Activated CD4-positive, CD25-positive, alpha-beta regulatory T cell (primary cell): ENCODE measurements at places on chromosomes 7 and 10.

DNA sequence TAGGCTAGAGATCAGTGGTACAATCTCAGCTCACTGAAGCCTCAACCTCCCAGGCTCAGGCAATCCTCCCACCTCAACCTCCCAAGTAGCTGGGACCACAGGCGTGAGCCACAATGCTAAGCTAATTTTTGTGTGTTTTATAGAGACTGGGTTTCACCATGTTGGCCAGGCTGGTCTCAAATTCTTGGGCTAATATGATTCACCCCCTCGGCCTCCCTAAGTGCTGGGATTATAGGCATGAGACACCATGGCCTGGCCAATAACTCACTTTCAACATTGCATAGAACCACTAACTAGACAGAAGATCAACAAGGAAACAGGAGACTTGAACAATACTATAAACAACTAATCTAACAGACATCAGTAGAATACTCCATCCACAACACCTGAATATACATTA is 191.7 kb downstream of the LRRN3 start:
- no peak for DNase-seq

- no peak for DNase-seq
Observed at GRCh38 chr10:96683065-96683464, 37.2 kb downstream of the PIK3AP1 start.

DNA sequence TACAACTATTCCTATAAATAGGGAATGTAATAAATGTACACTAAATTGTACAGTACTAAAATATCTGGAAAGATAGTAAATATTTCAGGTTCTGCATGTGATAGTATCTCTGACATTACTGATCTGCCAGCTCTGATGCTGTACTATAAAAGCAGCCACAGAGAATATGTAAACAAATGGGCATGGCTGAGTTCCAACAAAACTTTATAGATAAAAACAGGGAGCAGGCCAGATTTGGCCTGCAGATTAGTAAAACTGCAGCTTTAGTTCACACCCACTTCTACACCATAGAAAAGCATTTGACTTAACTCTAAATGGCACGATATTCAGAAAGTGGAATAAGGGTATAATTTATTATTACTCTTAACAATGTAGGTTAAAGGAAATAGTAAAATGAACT is 18.8 kb upstream of the TLL2 start:
- no peak for DNase-seq

GRCh38 chr7:133755901-133756300 is 371.2 kb upstream of the LRGUK start:
- DNase-seq = no peak

DNA sequence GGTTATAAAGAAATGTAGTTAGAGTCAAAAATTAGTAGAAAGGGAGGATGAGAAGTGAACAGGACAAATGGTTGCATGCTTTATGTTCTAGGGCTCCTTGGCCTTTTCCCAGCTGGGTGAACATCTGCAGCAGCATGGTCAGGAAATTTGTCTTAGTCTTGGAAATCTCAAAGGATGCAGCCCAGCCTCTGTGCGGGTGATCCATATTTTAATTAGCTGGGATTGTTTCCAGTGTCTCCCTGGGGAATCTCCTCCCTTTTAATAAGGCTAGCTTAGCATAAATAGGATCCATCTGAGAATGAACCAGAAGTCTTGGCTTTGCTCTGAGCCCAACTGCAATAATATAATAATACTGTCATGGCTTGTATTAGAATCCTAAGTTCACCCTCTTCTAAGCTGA is 198.3 kb downstream of the PRKG1 start:
- DNase-seq = no peak

DNA sequence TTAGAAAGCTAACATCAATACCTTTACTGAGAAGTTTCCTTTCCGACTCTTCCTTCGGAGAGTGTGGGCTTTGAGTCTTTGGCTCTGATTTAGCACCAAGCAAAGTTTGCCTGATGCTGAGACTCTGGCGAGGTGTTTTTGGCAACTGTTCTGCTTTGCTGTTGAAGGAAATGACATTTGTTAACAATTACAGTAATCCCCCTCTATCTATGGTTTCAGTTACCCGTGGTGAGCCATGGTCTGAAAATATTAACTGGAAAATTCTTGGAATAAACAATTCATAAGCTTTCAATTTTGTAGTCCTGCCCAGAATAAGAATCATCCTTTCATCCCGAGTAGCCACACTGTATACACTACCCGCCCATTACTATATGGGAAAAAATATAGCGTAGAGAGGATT is 126.3 kb downstream of the ARHGAP21 start:
- DNase-seq = no peak

DNA sequence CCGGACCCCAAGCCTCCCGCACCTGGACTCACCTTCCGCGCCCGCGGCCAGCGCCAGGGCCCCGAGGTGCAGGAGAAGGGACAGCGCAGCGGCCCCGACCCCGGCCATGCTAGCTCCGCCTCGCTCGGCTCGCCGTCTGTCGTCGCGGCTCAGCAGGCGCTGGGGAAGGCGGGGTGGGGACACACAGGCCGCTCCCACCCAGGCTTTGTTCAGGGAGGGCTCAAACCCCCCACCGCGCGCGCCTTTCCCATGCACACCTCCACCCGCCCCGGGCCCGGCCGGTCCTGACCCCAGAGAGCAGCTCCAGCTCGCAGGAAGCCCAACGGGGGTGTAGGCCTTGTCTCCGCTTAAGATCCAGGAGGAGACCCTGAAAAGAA is at the start of gene KCP:
Gene KCP, minus strand, starts transcription at position 141 of the 377 bp plus-strand sequence. Its CDS starts 33 bp downstream, at position 108.
- DNase-seq = no peak

- no peak for DNase-seq
Observed at GRCh38 chr7:92708111-92709042, 118.2 kb upstream of the FAM133B start.

- no peak for DNase-seq
Observed at GRCh38 chr10:128631801-128632241, 505.6 kb upstream of the MKI67 start.

GRCh38 chr7:133853706-133854276 is 273.3 kb upstream of the LRGUK start:
- DNase-seq = no peak
